Cardiac fibroblast (primary cell): ENCODE measurements at places on chromosomes 4 and X.

DNA sequence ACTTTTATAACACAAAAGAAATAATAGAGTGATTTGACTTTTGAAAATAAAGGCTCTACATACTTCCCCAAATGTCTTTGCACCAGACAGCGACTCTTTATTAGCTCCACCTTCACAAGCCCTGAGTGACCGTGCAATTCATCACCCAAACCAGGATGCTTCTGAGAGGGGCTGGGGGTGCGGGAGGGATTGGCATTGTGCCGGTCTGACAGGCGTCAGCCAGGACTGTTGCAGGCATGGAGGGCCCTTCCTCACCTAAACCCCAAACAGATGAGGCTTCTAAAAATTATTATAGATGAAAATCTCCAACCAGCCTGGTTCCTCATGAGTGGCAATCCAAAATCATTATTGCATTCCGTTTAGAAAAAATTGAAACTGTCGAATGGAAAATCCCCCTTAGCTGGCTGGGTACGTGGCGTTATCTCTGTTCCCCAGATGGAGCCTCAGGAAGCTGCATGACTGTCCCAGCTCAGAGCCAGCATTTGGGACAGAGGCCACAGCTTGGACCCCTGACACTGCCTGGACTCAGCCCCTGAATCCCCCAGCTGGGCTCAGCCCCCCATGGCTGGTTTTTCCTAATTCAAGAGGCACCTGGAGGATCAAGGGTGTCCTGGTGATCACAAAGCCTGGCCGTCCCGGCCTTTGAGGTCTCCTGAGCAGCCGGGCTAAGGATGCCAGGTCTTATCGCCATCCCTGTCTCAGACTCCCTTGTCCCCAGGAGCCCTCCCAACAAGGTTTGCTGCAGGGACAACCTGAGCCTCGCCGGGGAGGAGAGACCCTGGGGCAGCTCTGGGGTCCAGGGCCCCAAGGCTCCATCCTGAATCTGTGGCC is 60.4 kb downstream of the SORCS2 start:
- no peak for DNase-seq

DNA sequence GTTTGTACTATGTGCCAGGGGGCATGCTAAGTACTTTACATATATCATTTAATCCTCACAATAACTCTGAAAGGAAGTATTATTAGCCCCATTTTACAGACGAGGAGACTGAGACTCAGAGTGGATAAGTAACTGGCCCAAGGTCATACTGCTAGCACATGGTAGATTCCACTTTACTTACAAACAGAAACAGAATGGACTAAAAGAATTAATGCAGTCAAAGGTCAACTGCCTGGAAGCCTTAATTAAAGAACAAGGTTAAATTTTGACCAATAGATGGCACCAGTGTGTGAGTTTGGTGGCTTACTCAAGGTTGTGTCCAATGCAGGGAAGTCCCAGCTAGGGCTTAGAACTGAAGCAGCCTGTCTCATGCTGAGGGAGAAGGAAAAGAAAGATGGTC is 4.7 kb downstream of the RIPPLY1 start:
- peak; percentile 73 for DNase-seq

GRCh38 chr4:170700064-170700463 is 610.3 kb upstream of the AADAT start:
- DNase-seq: no peak

DNA sequence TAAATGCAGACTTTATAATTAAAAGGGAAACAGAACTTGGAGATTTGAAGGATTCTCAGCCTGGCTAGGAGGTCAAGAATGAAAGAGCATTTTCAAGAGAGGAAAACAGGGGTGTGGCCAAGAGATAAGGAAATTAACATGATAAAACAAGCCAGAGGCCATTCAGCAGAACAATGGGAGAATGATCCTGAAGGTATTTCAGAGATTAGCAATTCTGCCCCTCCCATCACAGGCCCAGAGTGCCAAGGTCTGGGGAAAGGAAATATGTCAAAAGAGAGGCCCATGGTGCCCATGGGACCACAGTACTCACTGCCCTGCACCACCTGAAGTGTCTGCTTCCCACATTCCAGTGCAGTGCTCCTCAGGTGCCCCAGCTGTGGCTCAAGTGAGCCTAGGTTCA is 188.5 kb upstream of the STS start:
- no peak for DNase-seq

- no peak for DNase-seq
Measured at GRCh38 chr4:151207186-151207585, 69.8 kb upstream of the PRSS48 start.

DNA sequence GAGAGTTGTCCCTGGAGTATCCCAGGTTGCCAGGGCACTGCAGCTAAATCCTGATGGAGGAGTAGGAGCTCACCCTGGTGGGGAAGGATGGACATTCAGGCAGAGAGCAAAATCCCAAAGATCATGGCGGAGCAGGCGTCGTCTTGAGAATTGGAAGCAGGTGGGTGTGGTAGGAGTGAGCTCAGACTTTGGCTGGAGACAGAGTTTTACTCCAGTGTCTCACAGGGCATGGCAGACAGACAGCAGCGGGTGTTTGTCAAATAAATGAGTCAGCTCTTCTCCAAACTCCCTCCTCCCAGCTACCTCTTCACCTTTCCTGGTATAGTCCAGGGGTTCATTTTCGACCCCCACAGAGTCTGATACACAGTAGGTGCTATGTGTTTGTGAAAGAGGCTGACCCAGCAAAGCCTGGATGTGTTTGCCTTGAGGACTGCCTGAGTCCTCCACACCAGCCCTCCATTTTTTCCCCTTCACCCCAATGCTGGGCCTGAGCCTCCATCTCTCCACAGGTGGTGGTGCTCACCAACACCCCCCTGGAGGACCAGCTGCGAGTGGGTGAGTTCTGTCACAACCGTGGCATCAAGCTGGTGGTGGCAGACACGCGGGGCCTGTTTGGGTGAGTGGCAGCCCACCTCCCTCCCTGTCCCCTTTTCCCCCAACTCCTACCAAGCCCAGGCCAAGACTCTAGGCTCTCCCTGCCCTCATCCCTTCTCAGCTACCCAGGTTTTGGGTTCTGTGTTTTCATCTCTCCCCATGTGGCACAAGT is 6.9 kb downstream of the UBA1 start:
- peak; percentile 59 for DNase-seq

- DNase-seq: no peak
Measured at GRCh38 chrX:153401133-153401764, at the start of gene PNMA6E. Gene PNMA6E, minus strand, starts transcription at chrX:153401350. Its CDS starts 2,501 bp downstream, at chrX:153398849.

GRCh38 chr4:56468097-56468422 is 643 bp downstream of the SRP72 start:
- DNase-seq: peak; percentile 38

- no peak for DNase-seq
Measured at GRCh38 chr4:180190382-180190781, 2052.8 kb upstream of the TENM3 start.

DNA sequence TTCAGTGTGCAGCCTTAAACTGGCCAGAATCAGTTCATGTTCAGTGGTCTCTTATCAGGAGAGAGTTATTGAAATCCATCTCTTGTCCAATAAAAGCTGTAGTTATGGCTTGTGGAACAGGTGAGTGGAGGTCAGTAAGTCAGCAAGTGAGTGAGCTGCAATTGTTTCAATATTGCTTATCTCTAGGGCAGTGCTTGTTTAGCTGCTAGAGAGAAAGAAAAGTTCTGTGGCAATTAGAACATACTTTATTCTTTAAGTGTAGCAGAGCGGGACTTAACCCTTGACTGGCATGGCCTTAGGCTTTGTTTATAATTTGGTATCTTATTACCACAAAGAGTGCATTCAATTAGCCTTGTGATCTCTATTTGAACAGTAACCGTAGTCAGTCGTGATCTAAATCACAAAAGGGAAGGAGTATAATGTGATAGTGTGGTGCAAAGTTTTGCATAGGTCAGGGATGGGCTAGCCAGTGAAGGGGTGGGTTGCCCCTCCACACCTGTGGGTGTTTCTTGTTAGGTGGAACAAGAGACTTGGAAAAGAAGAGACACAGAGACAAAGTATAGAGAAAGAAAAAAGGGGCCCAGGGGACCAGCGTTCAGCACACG is 6.9 kb upstream of the ETDC start:
- DNase-seq: no peak

GRCh38 chr4:87932718-87933141 is 42.8 kb upstream of the SPP1 start:
- no peak for DNase-seq

GRCh38 chr4:105666693-105667092 is 41.8 kb downstream of the INTS12 start:
- peak; percentile 62 for DNase-seq

DNA sequence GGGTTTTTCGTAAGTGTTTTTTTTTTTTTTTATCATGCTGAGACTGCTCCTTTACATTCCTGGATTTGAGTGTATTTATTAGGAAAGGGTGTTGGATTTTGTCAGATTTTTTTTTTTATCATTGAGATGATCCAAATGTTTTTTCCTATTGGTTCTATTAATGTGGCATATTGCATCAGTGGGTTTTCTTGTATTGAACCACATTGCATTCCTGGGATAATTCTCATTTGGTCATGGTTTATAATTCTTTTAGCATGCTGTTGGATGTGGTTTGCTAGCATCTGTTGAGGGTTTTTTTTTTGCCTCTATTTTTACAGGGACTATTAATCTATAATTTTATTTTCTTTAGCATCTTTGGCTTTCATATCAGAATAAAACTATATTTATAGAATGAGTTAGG is 28.8 kb downstream of the COL4A5 start:
- DNase-seq: peak; percentile 51

DNA sequence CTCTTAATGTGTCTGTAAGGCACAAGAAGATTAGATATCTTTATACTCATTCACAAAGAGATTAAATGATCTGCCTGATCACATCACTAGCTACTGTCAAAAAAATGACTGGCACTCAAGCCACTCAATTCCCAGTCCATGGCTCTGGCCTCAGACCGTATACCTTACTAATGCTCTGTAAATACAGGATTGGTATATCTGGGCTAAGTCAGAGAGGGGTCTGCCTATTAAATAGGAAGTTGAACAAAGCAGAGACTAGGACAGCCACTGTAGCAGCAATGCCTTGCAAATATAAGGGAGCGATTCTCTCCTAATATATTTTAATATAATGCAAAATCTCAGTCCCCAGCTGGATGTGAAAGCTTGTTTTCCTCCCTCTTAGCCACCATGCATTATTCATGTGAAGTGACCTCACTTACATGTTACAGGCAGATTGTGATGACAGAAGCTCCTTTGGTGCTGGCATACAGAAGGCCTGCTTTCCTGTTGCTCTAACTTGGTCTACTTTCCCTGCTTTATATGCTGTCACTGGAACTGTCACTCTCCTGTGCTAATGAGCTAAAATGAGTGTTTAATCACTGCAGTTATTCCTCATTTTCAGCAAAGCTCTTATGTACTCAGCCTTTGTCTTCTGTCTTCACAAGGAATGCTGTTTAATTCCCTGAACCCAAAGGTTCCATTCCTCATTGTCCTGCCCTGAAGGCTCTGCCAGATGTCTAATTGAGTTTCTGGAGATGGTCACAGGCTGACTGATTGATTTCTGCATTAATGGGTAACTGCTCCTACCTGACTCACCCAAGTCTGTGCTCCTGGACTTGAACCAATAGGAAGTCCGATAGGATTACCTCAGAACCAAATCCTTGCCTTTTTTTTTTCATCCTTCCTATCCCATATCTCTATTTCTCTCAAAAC is 578.2 kb downstream of the KLHL13 start:
- DNase-seq: no peak

DNA sequence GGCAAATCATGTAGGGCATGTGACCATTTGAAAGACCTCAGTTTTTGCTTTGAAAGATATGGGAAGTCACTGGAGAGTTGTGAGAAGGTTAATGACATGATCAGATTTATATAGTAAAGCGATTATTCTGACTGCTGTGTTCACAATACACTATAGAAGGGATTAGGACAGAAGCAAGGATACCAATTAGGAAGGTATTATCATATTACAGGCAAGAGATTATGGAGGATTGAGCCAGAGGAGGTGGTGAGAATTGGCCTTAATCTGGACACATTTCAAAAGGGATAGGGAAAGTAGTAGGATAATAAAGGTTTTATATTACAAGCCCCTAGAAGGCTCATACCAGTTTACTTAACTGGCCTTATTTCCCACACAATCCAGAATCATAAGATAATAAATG is 124.9 kb upstream of the POF1B start:
- no peak for DNase-seq

DNA sequence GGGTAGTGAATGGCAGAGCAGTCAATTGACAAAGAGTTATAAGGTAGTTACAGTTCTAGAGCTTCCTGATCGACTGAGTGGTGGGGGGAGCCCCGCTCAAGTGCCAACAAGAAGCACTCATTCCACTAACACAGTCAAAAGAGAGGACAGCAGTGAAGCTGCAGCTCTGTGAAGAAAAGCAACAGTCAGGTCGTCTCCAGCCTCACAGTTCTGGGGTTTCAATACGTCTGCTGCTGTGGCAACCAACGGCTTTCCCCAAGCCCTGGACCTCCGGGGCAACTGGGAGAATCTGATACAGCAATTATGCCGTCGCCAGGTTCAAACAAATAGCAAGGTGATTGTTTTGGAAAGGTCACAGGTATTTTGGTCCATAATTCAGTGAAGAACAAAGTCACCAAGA is 30.8 kb downstream of the GPM6B start:
- DNase-seq: no peak
